ENCODE measurements at places on chromosomes 6 and 20.

GRCh38 chr6:57226221-57226620, 4.1 kb upstream of the RAB23 start:
- DNase-seq, result no peak

- DNase-seq, result no peak
These were observed 36.6 kb downstream of the MTRES1 start for GRCh38 chr6:107064579-107065065.

- no peak for DNase-seq
These were observed 4.0 kb downstream of the RNF24 start for GRCh38 chr20:4011226-4011975.

- DNase-seq, result no peak
These were observed 6.1 kb downstream of the SOBP start for GRCh38 chr6:107495971-107496370.

DNA sequence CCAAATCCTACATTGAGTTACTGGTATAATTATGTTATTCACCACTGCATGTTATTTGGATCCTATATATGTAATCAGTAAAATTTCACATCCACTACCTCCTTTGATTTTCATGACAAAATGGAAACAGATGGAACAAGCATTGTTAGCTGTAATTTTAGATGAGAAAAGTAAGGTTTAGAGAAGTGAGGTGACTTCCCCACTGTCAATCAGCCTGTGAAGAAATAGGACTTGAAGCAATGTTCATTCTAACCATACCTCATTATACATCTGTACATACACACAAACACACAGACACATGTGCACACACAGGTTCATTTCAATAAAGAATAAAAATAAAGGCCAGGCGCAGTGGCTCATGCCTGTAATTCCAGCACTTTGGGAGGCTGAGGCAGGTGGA, 23.7 kb upstream of the QKI start:
- no peak for DNase-seq

- DNase-seq, result no peak
These were observed 49.0 kb upstream of the ANKEF1 start for GRCh38 chr20:9985773-9986172.

DNA sequence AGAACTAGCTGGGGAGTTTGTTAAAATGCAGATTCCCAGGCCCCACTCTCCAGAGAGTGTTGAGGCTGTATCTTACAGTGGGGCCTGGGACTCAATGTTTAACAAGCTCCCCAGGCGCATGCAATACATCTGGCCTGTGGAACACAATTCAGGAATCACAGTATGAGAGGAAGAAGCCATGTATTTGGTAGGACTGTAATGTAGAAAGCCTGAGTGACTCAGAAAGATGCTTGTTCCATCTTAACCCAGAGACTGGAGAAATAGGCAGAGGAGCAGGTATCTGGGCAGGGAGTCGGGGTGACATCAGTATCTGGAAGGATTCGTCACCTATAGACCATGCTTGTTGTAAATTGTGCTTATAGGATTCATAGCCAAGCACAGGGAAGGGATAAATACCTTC, 90.5 kb downstream of the UNC5CL start:
- DNase-seq, result no peak

DNA sequence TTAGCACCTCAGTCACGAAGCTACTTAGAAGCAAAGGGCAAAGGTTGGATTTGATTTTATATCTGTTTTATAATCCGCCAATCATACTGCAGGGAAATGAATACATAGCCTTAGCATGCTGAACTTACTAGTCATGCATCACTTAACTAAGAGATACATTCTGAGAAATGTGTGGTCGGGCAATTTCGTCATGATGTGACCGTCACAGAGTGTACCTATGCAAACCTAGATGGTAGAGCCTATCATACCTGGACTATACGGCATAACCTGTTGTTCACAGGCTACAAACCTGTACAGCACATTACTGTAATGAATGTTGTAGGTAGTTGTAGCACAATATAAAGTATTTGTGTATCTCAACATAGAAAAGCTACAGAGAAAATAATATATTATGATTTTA, 345.2 kb upstream of the RGS17 start:
- no peak for DNase-seq

DNA sequence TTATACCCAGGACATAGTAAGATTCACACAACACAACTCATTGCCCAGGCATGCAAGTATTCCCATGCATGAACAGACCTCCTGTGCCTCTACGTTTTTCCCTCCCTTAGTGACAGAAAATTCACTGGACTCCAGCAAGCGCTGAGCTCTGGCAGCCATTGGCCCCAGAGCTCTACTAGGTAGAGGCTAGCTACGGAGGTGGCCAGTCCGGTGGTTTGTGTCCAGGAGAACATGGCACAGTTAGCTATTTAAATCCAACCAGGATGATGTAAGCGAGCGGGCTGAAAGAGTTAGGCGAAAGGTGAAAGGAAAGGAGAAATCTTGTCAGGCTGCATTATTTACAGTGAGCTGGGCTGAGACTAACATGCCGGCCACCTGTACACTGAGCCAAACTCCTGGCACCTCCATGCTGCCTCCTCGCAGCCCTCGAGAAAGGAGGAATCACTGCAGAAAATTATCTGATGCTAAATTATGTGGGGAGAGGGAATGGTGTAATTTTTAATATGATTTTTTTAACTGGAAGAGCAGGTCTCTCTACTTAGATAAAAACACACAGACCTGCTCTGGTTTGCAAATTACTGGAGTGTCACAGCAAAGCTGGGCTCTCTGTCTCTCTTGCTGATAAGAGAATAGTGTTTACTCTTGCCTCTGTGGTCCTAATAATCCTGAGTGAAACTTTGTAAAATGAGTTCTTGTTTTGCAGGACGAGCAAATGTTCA, 50.1 kb upstream of the ARMC2 start:
- no peak for DNase-seq

DNA sequence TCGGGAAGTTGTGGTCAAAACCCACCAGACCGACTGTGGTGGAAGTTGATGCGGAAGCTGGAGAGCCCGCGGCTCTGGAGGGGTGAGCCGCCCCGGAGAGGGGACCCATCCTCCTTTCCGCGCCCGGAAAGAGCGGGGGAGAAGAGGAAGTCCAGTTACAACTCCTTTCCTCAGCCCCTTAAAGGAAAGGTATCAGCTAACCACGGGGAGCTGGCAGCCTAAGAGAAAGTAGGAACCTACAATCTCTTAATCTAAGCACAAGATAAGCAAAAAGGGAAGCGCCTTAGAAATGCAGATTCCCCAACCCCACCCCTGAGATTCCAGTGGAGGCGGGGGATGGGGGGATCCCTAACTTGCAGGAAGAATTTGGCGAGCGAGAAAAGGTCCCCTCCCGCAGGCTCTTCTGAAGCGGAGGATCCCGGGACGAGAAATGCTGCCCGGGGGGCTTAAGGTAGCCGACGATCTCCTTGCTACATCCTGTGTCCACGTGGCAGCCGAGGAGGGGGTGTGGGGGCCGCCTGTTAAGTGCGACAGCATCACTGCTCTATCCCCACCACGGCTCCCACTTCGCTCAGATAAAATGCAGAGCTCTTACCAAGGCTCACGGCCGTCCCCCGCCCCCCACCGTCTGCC, 87.5 kb downstream of the ZFP64 start:
- DNase-seq, result peak; percentile 46

- no peak for DNase-seq
These were observed 8.8 kb upstream of the MYT1 start for GRCh38 chr20:64155258-64156135.

DNA sequence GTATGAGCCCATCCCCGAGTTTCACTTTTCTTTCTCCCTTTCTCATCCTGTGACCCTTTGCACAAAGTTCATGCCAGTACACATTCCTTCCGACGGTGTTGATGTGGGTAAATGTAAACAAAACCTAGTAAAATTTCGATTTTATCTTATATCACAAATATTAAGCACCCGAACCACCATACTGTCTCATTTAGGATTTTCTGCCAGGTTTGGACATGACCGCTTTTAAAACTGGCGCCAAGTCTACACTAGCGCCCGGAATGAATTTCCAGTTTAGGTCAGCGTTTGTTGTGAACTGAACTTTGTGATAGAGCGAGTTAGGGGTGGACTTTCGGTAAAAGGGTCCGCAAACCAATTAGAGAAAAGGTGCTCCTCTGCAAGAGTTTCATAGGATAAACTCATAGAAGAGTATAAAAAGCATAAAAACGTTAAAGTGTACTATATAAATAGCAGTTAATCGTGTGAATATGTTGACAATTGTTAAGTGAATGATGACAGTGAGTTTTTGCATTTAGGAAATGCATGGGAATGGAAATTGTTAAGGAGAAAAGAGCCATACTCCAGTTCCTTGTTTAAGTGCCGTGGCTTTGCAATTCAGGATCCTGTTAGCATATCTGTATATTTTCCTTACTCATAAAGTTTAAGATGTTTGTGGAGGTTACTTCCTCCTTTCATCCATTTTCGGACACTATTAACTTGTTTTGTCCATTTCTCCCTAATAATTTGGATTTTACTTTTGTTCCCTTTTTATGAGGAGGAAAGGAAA, 937 bp downstream of the AKAP7 start:
- DNase-seq, result no peak

DNA sequence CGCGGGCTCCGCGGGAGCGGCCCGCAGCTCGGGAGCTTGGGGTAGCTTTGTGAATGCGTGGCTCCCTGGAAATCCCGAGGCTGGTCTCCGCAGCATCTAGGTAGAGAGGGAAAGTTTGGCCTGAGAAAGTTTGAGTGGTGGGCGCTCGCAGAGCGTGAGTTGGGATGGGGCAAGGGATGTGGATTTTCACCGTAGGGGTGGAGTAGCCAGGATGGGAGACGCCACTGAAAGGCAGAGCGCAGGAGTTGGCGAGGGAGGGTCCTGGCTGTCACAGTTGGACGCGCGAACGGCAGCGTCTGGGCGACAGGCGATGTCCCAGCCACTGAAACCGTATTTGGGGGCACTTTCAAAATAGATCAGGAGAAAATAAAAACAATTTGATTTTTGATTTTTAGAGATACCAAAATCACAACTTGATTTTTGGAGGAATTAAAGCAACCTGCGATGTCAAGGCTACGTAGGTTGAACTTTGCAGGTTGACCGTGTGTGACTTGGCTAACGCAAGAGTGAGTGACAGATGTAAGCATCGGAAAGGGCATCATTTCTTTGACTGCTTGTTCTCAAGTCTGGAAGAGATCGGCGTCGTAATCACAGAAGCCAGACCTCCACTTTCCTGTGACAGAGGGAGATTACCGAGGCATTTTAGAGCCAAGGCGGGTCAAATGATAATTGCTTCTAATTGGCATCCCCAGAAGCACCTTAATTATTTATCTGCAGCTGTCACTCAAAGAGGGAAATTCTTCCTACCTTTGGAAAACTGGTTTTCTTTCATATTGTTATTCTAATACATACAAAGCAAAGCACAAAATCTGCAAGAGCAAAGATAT, 646 bp downstream of the HEY2 start:
- DNase-seq, result no peak

DNA sequence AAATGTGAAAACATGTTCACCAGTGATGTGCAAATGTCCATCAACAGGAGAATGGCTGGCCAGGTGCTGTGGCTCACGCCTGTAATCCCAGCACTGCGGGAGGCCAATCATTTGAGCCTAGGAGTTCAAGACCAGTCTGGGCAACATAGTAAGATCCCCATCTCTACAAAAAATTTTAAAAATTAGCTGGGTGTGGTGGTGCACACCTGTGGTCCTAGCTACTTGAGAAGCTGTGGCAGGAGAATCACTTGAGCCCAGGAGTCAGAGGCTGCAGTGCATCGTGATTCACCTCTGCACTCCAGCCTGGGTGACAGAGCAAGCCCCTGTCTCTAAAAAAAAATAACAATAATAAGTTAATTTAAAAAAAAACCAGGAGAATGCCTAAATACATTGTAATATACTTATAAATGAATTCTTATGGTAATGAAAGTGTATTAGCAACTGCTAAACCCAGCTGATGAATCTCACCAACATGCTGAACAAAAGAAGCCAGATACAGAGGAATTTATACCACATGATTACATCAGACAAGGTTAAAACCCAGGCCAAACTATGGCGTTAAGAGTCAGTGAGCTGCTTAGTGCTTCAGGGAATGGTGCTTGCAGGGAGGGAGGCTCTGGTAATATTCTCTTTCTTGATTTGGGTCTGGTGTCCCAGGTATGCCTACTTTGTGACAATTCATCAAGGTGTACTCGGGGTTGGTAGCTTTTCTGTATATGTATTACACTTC, 36.4 kb downstream of the RPP40 start:
- no peak for DNase-seq

DNA sequence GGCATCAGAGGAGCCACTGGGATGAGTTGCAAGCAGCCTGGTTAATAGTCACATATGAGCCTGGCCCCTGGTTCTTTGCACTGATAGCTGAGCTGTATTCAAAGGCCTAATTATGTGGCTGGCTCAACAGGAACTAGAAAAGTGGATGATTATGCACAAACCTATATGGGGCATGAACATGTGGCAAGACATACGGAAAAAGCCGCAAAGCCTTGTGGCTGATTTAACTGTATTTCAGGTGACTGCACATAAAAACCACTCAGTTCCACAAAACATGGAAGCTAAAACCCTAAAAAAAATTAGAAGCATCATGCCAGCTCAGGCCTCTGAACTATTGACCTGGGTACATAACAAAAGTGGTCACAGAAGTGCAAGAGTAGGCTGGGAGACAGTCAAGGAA, 13.0 kb upstream of the MUC22 start:
- no peak for DNase-seq

DNA sequence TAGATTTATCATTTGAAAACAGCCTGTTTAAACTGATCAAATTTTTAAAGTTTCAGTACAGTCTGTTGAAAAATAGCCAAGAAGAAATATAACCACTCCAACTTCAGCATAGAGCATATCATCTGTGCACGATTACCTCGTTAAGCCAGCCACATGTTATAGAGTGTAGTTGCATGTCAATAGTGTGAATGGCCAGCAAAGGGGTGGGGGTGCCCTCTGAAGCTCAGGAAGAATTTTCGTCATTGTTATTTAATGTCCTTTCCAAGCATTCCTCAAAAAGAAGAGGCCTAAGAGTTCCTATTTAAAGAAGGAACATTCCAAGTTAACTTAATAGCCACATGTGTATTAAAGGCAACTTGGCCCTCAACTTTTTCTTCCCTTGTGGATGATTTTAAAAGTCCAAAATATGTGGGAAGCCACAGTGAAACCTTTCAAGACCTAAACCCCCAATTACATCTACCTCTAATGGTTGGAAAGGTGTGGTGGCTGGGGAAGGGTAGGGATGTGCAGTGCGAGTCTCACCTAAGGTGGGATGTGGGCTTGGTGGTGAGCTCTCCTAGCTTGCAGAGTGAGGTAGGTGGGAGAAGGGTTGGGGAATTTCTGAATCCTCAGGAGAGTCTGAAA, 1.8 kb upstream of the CCN2 start:
- DNase-seq, result no peak

DNA sequence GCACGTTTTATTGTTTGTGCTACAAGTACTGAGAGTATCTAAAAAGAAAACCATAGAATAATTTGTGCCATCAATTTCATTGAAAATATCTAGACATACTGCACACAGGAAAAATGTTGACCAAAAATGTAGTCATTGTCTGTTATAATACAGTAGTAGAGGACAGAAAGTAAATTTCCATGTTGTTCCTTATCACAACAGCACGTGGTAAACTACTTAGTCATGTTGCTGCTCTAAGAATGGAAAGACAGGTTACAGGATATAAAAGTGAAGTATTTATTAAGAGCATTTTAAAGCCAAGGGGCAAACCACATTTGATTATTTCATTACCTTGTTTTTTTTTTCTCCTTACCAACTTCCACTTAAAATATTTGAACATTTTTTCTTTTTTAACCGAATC, 89.0 kb upstream of the CEP85L start:
- DNase-seq, result no peak

- DNase-seq, result no peak
These were observed 683 bp downstream of the ATF6B start for GRCh38 chr6:32127409-32127716.

- no peak for DNase-seq
These were observed 378.5 kb upstream of the TSHZ2 start for GRCh38 chr20:52593654-52594053.

- peak; percentile 16 for DNase-seq
These were observed 20.6 kb upstream of the HLA-F start for GRCh38 chr6:29702519-29703103.

Data from bone marrow (tissue), 2 donors.